ENCODE measurements at places on chromosomes 5 and 9.

GRCh38 chr5:31372124-31372523 is 159.8 kb downstream of the DROSHA start:
- no peak for DNase-seq

GRCh38 chr5:100479079-100479688 is 56.0 kb upstream of the FAM174A start:
- DNase-seq: no peak

- no peak for DNase-seq
These were observed 532.4 kb upstream of the ITGA1 start for GRCh38 chr5:52255308-52255707.

GRCh38 chr9:18330401-18331309 is 143.3 kb upstream of the ADAMTSL1 start:
- DNase-seq: no peak

DNA sequence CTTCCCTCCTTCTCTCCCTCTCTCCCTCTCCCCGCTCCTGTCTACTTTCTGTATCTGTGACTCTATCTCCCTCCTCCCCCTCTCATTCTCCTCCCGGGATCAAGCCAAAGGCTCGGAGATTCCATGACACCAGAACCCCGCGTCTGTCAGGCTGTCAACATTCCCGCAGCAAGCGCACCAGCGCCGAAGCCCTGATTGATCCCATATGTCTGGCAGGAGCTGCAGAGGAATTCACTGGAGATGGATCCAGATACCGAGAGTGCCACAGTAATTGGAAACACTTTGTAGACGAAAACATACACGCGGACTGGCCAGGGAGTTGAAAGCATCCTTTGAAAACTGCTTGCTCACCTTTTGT is 300 bp upstream of the SVEP1 start:
- no peak for DNase-seq

DNA sequence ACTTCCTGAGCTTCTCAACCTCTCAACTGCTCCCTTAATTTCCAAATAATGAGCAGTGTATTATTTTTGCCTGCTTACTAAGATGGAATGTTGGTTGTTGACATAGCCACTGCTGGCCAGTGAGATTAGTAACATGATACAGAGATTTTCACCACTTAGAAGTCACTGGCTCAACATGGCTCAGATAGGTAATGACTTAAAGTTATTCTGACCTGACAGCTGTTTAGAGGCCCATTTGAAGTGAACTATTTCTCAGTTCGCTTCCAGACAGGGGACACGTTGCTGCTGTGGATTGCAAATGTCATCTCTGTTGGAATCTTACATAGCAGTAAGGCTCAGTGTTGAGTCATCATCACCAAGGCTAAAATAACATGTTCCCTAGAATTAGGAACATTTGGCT is 490.2 kb downstream of the TLE4 start:
- no peak for DNase-seq

Measured in activated naive CD4-positive, alpha-beta T cell (primary cell).